ENCODE measurements at places on chromosomes 11 and 22.

GRCh38 chr11:79076526-79077115 is 364.2 kb downstream of the TENM4 start:
- DNase-seq, result no peak

- DNase-seq, result no peak
Measured at GRCh38 chr22:39383841-39384625, 15.5 kb upstream of the TAB1 start.

GRCh38 chr22:48240148-48240934 is 1477.9 kb downstream of the TBC1D22A start:
- no peak for DNase-seq

DNA sequence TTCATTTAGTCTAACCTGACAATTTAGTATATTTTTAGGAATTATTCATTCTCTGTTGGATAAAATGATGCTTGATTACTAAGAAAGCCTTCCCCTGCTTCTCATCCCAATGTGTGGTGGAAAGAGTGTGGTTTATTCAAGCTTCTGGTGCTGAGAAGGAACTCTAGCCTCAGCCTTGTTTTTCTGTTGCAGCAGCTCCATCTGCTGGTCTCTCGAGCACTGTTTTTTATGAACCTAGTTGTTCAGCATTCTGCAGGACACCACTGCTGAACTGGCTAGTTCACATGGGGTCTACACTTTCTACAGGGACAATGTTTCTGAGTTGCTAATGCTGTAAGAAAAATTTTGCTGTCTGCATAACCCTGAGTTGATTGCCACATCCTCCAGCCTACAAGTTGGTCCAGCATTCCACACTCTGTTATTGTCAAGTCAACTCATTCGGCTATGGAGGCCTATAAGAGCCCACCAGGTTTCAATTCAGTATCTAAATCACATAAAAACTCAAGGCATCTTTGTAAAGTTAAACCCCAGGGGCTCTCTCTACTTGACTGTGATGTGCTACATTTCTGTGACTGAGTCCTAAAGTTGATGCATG is 14.3 kb downstream of the OR2AG2 start:
- peak; percentile 27 for DNase-seq

DNA sequence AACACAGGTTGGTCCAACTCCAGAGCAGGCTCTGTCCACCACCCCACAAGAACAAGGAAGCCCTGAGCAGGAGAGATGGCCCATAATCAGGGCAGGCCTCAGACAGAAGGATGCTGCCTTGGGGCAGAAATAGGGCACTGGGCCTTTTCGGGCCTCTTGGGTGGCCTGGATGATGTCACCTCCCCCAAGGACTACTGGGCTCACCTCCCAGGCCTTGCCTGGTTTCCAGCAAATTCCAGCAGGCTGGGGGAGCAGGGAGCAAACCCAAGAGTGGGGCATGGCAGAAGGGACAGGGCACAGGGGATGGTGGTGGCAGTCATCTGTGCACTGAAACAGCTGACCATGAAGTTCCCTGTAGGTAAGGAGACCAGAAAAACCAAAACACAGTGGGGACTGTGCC is 5.3 kb upstream of the NAA40 start:
- no peak for DNase-seq

- no peak for DNase-seq
Measured at GRCh38 chr11:119618208-119618909, 110.6 kb downstream of the NECTIN1 start.
